ENCODE measurements at places on chromosomes 12 and 14. TPM values are rescaled to one million over a fixed set of nuclear protein-coding genes. Genes with fewer than 3 reads are reported as not detected.

The TAS2R14 gene
- polyA plus RNA-seq: 3.7 TPM

- no peak for DNase-seq
Measured at GRCh38 chr12:26471560-26471959, 276.2 kb downstream of the SSPN start.

GRCh38 chr12:12714276-12715021, 2.7 kb upstream of the CDKN1B start:
- no peak for DNase-seq

GRCh38 chr12:121470751-121471150, 70.8 kb downstream of the RNF34 start:
- DNase-seq: no peak

DNA sequence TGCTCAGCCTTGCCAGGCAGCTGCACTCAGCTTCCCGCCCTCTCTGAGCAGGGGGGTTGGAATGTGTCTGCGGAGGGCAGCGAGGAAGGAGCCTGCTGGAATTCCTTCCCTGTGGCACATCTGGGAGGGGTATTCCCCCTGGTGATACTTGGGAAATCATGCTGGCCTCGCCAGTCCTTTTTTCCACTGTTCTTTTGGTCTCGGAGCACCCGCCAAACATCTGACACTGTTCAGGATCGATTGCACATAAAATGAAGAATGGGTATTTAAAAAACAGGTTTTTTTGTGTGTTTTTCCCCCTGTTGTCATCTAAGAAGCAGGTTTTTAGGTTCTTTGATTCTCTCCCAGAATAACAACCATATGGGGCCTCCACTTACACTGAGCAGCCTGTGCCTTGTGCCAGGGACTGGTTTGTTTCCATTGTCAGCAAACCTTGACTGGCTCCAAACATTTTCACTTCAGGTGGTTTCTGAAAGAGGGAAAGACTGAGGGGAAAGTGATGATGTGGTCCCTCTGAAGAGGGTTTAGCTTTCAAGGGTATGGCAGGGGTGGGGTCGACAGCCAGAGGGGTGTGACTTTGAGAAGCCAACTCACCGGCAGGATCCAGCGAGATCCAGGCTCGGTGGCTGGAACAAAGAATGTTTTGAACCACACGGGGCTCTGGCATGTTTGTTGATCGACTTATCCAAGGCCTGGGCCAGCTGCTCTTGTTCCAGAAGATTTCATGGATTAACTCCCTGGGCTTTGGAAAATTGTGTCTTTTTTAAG, 215.1 kb downstream of the CACNA1C start:
- DNase-seq: no peak

DNA sequence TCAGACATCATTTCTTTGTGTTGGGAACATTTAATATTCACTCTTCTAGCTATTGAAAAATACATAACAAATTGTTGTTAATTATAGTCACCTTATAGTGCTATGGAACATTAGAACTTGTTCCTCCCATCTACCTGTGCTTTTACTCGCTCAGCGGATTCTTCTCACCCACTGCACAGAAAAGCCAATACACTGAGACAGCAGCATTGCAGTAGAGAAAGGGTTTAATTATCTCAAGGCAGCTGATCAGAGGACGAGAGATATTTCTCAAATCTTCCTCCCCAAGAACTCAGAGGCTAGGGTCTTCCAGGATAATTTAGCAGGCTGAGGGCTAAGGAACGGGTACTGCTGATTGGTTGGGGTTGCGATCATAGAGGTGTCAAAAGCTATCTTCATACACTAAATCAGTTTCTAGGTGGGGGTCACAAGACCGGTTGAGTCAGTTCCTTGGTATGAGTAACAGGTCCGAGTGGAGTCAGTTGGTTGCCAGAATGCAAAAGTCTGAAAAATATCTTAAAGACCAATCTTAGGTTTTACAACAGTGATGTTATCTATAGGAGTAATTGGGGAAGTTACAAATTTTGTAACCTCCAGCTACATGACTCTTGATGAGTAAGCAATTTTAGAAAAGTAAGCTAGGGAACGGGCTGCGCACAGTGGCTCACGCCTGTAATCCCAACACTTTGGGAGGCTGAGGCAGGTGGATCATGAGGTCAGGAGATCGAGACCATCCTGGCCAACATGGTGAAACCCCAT, 173.1 kb downstream of the FBXL14 start:
- DNase-seq: no peak

DNA sequence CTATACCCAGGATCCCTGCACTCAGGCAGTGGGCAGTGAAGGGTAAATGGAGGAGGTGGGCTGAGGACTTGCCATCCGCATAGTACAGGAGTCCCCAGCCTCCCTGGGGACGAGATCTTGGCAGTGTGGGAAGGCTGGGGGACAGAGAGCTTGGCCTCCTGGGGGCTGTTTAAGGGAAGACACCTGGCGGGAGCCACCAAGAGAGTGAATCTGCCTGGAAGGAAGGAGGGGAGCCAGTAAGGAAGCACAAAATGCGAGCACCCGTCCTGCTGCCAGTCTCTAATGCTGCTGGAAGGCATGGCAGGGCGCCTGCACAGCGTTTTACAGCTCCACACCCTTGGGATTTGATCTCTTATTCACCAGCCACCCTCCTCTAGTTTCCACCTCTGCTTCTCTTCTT, 7.4 kb upstream of the KRT2 start:
- DNase-seq: no peak

DNA sequence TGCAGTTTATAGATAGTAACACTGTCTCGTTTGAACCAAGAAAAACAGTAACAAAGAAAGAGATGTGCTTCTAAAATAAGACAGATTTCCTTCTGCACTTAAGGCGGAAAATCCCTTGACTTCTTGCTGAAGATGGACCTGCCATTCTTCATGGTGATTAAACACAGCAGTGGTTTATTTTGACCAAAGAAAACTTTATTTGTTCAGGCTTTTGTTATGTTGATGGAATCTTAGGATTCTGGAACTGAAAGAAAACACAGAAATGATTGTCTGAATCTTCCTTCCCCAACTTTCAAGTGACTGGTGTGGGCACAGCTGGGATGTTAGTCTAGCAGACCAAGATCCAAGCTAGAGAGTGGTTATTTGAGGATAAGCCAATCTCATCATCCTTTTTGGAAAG, 72.2 kb downstream of the DACT1 start:
- DNase-seq: no peak

DNA sequence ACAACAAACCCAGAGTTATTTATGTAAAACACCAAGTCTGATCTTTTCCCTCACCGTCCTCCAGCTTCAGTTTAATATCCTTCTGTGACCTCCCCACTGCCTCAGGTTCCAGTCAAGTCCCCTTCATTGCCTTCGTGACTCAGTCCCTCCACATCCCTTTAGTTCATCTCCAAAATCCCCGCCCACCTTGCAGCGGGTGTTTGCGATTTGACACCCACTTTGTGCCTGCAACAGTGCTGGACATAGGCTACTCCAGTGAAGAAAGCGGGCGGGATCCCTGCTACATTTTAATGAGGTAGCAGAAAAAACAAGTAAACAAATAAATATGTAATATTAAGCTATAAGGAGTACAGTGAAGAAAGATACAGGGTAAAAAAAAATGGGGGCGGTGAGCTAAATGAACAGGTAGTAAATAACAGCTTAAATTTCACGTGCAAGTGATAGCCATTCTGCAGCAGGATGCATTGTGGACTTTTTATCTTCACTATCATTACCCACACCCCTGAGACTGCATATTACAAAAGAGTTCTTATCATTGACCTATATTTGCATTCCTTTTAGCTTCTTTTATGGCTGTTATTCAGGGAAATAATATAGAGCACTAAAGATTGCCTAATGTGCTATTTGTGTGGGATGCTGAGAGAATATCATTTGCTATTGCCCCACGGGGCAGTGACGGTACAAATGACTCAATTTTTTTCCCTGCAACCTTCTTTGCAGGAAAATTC, 222.8 kb upstream of the NUDT4 start:
- DNase-seq: no peak

GRCh38 chr14:61754627-61755381, 7.4 kb upstream of the SNAPC1 start:
- no peak for DNase-seq

DNA sequence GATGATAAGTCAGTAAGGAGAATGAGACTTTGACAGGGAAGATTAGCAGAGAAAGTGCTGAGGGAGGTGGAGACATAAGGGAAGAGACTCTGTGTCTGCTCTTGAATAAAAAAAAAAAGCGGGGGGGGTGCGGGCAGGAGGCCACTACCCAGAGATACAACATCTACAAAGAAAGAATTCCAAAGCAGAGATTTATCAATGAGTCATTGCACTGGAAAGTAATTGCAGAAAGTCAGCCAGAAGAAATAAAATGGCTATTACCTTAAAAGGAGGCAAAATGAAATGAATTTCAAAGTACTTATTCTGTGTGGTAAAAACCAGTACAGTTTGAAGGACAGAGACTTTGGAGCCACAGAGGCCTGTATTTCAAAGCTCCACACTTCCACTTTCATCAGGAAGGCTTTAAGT, 267.1 kb upstream of the PRKD1 start:
- DNase-seq: no peak

Measured in left renal cortex interstitium (tissue), 4 donors.